ENCODE measurements at places on chromosomes 6 and 20.

GRCh38 chr6:149913085-149913484 is 9.8 kb downstream of the RAET1G start:
- peak; percentile 9 for DNase-seq

DNA sequence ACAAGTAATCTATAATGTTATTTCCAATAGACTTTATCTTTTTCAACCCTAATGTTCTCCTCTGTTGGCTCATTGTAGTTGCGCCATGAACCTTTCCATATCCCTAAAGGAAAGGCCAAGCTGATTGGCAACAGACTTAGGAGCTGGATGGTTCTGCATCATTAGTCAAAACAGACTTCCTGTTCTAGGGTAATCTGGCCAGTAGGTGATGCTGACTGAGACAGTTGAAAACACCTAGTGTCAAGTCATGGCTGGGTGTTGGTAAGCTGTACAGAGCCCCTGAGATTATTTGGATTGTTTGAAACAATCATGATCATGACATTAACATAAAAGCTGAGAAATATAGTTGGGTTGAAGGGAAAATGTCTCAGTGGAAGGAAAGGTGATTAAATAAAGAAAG is 231.4 kb downstream of the PHACTR1 start:
- no peak for DNase-seq

DNA sequence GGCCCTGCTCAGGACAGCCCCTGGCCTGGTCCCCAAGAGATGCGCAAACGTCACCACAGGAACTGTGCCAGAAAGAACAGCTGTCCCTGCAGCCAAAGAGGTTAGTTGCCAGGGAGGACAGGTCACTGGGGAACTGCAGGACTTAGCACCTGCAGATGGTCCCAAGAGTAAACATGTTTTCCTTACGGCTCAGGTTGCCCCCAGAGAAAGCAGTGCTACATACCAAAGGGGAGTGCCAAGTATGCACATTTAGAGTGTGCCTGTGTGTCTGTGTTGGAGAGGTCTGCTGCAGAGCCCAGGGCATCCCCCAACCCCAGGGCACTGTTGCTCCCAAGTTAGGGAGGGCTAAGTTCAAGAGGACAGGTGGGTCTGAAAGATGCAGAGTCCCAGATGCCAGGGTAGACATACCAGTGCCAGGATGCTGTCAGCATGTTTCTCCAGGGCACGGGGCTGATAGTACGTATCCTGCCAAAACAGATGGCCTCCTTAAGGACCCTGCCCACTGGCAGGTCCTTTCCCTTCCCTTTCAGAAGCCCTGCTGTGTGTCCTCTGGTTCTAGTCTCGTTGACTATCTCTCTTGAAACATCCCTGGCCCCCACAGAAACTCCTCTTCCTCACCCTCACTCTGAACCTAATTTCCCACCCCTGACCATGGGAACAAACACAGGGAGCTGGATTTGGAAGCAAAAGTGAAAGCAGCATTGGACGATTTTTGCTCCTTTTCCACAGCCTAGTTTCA is 1.3 kb downstream of the ABHD16A start:
- DNase-seq, result no peak

DNA sequence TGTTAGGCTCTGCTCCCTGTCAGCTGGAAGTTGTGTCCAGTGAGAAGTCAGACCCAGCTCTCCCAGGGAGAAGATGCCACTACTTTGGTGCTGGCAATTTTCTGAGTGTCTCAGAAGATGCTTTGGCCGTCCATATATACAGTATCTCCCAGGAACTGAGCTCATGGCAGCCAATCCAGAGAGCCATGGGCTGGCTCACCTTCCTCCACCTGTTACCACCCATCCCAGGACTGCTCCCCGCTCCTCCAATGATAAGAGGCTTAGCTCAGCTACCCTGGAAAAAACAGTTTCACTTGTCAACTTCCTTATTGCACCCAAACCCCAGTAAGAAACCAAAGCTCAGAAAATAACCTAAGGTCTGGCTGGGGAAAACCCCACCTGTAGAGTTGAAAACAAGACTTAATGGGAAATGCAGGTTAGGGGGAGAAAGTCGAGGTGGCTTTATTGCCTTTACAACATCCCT is at the start of gene BNIP5:
Gene BNIP5 (minus strand): TSS at position 110 of the 463 bp plus-strand sequence. CDS start 6,198 bp downstream, outside the sequence.
- DNase-seq, result no peak

DNA sequence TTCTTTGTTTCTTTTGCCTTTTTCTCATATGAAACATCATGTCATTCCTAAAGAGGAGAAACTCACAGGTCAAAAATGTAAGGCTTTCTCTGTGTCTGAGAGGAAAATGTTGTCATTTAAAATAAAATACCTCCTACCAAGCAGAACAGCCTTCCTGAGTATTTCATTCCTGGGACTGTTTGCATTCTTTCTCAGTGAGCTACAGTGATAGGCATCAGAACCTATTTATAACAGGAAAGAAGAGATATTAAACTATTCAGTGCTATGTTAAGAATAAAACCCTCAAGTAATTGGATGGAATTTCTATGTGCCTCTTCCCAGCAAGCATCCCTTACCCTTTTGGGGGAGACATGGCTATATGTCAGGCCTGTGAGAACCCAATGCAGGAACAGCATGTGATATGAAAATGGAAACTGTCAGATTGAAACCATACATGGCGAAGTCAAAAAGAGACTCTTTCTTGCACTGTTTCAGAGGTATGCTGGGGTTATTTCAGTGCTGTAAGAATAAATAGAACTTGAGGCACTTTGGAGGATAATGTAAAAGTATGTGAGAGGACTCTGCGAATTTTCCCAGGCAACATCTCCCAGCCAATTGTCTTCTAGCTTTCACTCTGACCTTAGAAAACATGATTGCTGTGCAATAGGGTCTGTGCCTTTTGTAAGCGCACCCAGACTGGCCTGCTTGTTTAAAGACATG is 133.8 kb upstream of the CCN2 start:
- no peak for DNase-seq

DNA sequence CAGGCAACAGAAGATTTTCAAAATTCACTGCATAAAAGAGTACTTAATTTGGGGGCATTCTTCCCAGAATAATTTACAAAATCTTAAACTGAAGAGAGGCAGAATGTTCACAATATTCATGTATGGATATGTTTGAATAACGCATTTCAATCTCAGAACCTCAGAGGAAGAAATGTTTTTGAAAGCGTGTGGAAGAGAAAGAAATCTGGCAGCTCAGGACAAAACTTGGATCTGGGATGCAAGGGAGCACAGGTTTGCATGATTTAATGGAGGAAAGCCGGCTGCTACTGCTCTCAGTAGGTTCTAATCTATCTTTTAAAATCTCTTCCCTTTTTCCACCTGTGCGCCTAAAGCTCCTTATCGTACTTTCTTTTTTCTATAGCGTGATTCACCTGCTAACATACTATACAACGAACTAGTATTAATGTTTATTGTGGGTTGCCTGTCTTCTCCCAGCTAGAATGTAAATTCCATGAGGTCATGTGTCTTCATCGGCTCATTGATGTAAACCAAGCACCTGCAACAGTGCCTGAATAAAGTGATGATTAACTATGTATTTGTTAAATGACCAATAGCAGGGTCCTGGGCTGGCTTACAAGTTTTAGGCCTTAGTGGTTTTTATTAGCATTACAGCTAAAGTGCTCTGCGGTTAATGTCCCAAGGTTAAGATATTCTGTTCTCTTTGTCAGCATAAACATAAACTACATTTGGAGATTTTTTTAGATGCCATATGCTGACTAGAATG is 15.3 kb downstream of the PRL start:
- DNase-seq, result no peak

DNA sequence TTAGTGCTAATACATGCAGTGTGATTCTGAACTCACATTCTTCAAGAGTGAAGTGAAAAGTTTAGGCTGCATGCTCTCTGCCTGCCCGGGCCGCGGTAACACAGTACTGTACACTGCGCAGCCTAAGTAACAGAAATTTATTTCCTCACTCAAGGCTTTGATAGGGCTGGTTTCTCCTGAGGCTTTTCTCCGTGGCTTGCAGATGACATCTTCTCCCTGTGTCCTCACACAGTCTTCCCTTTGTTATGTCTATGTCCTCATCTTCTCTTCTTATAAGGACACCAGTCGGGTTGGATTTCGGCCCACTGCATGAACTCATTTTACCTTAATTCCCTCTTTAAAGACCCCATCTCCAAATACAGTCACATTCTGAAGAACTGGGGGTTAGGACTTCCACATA is 51.1 kb upstream of the TMEM170B start:
- no peak for DNase-seq

- no peak for DNase-seq
Observed at GRCh38 chr6:139392794-139393193, 18.3 kb upstream of the CITED2 start.

DNA sequence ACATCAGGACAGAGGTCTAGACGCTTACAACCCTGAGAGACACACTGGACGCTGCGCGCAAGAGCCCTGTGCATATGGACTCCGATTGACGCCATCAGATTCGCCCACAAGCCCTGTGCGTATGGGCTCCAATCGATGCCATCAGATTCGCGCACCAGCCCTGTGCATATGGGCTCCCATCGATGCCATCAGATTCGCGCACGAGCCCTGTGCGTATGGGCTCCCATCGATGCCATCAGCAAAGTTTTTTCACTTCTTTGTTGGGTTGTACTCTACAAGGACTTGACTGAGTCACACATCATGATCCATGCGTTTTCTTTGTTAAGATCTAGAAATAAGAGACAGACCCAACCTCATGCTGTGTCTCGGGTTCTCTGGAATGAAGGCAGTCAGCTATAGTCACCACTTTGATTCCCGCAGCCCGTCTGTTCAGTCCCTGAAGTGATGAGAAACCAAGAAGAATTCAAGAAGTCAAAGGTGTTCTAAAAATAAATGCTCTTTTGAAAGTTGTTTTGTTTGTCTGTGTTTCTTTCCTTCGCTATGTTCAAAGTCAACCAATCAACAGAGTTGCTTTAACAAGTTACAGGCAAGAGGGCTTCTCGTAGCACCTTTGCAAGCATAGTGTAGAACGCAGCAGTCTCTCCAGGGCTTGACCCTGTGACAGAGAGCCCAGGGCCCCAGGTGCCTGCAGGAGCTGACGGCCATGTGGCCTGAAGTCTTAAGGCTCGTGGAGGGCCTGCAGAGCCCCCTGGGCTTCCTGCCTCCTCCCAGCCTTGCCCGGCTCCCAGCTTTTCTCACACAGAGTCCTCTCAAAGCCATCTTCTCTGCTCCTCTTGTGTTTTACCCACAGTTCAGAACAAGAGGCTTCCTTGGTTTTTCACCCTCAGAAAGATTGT is 7.9 kb downstream of the RPS6KA2 start:
- DNase-seq, result no peak

DNA sequence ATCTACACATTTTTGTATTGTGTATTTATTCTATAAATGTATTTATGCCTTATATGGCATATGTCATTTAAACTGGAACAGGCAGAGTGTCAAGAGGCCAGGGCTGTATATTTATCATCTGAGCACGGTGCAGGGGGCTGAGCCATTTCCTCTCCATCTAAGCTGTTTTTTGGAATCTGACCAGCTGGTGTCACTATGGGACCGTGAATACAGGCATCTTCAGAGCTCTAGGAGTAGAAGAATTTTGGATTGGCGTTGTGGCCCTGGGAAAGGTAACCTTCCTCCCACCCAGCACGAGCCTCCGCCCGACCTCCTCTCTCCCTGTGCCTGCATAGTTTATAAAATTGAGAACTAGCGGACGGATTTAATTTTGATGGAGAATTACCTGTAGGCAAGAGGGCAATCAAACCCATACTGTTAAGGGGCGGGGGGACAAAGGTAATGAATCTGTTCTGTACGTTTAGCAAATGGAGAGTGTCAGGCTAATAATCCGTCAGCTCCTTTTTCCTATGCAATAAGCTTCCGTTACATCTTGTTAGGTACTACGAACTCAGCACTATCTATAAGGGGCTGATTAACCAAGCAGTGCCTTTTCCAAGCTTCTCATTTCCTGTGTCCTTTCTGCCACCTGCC is 29.0 kb upstream of the EEF1E1 start:
- DNase-seq, result peak; percentile 43

- DNase-seq, result no peak
Observed at GRCh38 chr6:144500892-144501291, 215.8 kb downstream of the UTRN start.

- DNase-seq, result no peak
Observed at GRCh38 chr6:120853489-120853888, 480.8 kb downstream of the TBC1D32 start.

DNA sequence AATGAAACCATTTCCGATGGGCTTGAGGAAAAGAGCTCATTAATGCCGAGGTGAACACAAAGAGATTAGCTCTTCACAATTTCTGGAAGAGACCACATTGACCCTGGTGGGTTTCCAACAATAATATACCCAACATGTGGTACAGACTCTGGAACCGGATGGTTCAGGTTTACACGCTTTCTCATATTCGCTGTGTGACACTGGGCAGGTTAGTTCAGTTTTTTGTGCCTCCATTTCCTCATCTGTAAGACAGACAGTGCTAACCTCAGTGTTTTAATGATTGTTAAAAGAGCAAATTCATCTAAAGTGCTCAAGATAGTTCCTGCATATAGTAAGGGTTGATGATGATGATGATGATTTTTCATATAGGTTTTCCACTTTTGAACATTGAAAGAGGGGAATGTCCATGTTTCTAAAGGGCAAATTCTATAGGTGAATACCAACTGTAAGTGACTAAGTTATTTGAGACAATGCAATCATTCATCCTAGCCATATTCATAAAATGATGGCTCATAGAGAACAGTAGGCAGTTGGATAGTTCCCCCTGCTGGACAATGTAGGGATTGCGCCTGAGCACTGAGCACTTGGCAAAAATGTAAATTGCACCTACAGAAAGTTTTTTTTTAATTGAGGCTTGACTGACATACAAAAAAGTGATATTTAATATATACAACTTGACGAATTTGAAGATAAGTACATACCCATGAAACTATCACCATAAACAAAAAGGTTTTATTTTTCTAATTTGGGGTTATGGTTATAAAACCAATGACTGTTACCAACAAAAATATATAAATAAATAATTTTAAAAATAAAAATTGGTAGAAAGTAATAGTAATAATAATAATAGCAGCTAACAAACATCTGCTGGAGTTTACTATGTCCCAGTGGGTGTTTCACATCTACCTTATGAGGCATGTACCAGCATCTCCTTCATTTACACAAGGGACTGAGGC is 2.1 kb upstream of the PERP start:
- peak; percentile 87 for DNase-seq

DNA sequence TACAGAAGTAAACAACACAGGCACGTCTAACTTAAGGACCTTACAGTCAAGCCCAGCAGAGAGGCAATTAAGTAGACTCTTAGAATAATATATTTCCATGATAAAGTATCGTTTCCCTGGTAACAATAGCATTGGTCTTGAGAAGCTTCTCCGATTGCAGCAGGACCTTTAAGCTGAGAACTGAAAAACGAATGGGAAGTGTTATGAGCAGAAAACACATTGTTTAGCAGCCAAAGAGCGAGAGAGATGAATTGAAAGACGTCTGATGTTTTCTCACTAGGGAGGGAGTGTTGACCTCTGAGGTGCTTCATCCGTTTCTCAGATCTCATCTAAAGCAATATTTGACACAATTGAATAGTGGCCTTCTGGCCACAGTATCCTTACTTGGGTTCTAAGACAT is 855 bp downstream of the BYSL start:
- DNase-seq, result no peak

- DNase-seq, result no peak
Observed at GRCh38 chr6:145137425-145137824, 597.9 kb downstream of the EPM2A start.

DNA sequence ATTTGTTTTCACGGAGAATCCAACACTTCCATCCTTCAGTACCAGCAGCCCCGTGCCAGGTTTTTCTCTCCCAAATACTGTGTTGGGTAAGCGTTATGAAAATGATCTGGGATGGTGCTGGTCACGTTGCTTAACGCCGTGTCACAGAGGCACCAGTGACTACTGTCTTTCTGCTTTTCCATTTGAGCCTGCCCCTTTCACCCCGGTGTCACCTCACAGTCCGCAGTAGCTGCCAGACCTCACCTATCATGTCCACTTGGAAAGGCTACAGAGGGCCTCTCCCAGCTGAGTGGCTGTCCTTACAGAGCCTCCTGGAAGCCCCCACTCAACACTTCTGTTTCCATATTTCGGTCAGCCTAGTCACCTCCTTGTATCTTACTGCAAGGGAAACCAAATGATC is 176.5 kb upstream of the ARID1B start:
- DNase-seq, result no peak
